ENCODE measurements at places on chromosomes 7 and 10. TPM values are rescaled to one million over a fixed set of nuclear protein-coding genes. Genes with fewer than 3 reads are reported as not detected.

Gene KEL
- total RNA-seq, result not detected

Gene TMEM120A
- 35.0 TPM for total RNA-seq

Gene TMEM178B
- total RNA-seq, result 11.9 TPM

Gene AGMO
- total RNA-seq, result 0.52 TPM

Gene ZNF365
- total RNA-seq, result 1.6 TPM

- no peak for DNase-seq
These were observed 14.5 kb downstream of the GPRIN2 start for GRCh38 chr10:46541735-46542566.

DNA sequence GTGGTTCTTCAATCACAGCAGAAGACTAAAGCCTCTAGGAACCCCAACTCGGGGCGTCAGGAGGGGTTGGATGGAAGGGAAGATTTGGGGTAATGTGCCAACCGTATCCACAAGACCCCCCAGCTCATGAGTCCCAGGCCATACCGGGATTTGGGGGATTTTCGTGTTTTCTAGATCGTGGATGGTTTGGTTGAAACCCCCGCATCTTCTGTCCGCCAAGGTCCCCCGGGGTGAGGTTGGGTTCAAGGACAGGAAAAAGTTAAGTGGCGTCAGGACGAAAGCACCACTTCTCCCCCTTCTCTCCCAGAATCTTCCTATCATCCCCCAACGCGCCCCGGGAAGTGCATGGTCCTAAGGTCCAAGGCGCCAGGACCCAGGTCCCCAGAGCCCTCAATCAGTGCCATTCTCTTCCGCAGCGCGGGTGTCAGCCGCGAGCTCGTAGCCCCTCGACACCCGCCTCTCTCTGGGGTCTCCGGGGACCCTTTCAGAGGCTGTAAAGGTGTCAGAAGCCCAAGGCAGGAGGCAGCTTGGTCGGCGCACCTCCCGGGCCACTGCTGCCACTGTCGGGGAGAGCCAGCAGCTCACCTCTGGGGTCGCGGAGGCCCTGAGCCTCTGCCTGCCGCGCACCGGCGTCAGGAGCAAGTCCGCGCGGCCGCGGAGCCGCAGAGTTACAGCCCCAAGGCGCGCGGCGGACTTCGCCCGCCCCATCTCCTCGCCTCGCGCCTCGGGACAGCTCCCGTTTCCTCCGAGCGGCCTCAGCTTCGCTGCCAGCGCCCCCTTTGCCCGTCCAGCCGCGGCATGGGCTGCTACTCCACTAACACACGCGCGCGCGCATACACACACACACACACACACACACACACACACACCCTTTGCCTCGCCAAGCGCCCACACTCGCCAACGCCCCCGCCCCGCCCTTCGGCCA is 1.5 kb downstream of the MKX start:
- DNase-seq, result peak; percentile 9

DNA sequence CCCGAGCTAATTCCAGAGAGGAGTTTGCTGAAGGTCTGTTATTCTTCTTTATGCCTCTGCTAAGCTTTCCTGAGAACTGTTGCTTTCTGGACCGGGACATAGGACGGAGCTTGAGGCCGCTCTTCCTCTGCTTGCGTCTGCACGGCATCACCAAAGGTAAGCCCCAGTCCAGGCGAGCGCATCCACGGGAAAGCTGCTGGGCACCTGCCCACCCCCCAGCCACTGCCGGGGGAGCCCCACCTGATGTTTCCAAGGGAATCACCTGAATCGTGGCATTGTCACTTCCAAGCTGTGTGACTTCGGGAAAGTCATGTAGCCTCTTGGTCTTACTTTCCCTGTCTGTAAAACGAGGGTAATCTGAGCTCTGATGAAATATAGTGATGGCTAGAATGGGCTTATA is 45.1 kb upstream of the PLEKHA1 start:
- no peak for DNase-seq

GRCh38 chr7:35386816-35387706 is 133.2 kb upstream of the TBX20 start:
- DNase-seq, result no peak

DNA sequence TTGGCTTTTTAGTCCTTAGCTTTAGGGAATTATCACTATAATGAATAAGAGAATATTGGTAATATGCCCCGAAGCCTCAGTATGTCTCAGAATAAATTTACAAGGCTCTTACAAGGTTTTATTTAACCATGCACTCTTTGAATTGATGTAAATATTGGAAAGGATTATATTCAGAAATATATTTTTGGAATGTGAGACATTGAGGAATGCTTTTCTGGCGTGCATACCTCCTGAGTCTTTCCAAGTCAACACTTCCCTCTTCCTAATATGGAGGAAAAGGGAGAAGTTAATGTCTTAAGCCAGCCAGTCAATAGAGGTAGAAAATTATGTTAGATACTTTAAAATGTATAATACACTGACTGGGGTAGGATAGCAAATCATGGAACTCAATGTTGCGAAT is 1.2 kb upstream of the OR2F1 start:
- no peak for DNase-seq

- no peak for DNase-seq
These were observed 122.8 kb downstream of the KAT6B start for GRCh38 chr10:74949034-74949832.

DNA sequence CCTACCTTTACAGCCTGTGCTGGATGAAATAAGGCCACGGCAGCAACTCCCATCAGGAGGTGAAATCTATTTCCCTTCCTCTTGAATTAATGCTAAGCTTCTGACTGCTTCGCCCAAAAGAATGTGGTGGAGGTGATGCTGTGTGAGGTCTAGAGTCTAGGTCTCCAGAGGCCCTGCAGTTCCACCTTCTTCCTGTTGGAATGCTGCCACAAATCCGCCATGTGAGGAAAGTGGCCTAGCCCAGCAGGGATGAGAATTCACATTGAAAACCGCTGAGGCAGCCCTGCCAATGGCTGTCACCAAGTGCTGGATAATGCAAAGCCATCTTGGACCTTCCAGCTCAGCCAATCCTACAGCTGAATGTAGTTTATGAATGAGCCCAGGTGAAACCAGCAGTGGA is 28.0 kb downstream of the RHOBTB1 start:
- DNase-seq, result no peak

- DNase-seq, result no peak
These were observed 204.2 kb downstream of the DYNC1I1 start for GRCh38 chr7:95976369-95977060.

DNA sequence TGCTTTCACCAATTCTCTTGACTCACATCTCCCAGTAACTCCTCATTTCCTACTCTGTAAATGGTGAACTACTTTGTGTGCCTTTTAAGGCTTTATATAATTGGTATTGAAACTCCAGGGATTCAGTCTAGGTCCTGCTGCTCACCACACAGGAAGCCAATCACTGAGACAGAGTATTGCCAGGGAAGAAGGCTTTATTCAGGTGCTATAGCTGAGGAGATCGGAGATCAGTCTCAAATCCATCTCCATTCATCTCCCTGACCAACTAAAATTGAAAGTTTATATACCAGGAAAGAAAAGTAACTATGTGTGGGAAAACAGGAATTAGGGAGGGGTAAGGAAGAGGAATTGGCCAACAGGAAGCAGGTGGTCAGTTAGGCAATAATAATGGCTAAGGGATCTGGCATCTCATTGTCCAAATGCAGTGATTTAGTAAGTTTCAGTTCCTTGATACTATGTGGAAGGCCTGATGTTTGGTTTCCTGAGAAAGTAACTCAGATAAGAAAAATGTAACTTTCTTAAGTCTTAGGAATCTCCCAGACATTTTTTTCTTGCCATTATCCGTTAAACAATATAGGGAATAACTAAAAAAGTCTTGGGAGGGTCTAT is 10.2 kb upstream of the SDHAF3 start:
- no peak for DNase-seq

GRCh38 chr7:1809601-1810258 is 139.7 kb downstream of the ELFN1 start:
- no peak for DNase-seq

GRCh38 chr7:16091701-16092310 is 329.5 kb downstream of the CRPPA start:
- no peak for DNase-seq

- no peak for DNase-seq
These were observed 270.8 kb downstream of the ELFN1 start for GRCh38 chr7:1940863-1941262.

GRCh38 chr7:1058821-1059199 is 14.5 kb downstream of the GPR146 start:
- DNase-seq, result no peak

GRCh38 chr7:73539709-73540108 is 17.6 kb upstream of the BAZ1B start:
- DNase-seq, result no peak

GRCh38 chr10:59537501-59537900 is 172.1 kb downstream of the SLC16A9 start:
- no peak for DNase-seq

DNA sequence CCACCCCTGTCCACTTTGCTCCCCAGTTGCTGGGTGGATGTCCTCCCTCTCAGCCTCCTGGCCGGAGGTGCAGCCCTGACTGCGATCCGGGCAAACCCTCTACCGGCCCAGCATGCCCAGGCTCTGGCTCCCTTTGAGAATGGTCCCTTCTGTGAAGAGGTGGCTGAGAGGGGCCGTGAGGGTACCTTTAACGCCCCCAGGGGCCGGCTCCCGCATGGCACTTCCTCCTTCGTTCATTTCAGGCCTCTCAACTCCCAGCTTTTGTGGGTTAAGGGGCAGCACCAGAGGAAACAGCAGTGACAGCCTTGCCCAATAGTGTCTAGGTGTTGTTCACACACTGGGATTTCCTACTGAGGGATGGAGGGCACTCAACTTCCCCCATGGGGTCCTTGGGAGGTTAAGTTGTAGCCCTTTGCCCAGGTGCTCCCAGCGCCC is 33.2 kb upstream of the HABP2 start:
- no peak for DNase-seq

GRCh38 chr7:107353701-107354100 is 116.2 kb upstream of the GPR22 start:
- no peak for DNase-seq

DNA sequence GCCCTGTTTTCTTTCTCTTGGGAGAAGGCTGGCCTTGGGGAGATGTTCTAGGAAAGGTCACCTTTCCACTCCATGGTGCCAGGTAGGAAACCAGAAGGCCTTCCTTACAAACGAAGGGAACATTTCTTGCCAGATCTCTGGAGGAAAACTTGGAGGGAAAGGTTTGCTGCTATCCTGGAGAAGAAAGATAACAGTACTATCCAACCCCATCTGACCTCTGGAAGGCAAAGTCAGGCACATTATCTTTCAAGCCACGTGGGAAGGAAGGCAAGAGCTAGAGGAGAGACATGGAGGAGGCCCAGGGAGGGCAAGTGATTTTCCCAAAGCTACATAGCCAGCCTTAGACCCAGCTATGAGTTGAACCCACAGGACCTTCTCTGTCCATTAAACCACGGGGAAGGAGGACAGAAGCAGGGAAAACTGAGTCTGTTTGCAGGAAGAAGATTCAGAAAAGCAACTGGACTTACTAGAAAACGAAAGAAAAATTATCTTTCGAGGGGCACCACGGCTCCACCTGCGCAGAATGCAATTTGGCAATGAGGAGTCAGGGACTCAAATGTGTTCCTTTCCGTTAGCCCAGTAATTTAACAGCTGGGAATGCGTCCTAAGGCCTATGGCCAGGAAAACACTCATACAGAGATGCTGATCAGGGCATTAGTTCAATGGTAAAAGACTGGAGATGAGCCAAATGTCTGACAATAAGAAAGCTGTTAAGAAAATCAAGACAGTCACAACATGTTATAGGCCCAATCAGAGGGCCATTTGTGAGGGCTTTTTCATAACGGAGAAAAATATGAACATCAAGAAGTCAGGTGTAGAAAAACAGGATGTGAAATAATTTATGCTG is 32.0 kb upstream of the PSAP start:
- no peak for DNase-seq

DNA sequence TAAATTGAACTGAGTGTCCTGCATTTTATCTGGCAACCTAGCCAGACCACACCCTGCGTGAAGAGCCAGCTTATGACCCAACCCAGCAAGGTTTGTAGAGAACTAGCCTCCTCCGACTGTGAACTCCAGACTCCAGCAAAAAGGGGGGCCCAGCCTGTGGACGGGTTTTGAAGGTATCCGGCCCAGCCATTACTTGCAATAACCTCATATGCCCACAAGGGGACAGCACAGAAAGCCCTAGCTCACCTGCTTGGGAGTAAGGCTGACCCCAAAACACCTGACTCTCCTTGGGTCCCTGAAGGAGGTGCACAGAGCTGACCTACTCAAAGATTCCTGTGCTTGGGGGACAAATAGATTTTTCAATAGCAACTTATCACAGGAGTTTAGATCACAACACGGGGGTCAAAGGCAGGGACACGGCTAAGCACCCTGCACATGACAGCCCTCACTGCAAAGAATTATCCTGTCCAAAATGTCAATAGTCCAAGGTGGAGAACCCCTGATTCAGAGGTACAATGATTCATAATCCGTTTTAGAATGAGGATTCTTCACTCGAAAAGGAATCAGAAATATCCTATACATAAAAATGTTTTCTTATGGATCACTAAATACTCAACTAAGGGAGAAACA is 4.6 kb downstream of the TRPV6 start:
- peak; percentile 51 for DNase-seq

GRCh38 chr7:111333010-111333409 is 229.3 kb downstream of the IMMP2L start:
- no peak for DNase-seq

DNA sequence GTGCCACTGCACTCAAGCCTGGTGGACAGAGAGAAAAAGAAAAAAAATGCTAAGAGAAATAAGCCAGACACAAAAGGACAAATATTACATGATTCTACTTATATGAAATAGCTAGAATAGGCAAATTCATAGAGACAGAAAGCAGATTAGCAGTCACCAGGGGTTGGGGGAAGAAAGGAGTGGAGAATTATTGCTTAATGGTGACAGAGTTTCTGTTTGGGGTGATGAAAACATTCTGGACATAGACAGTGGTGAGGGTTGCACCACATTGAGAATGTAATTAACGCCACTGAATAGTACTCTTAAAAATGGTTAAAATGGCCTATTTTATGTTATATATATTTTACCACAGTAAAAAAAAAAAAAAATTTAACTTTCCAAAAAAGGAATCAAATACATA is 6.4 kb upstream of the NT5C2 start:
- DNase-seq, result no peak

DNA sequence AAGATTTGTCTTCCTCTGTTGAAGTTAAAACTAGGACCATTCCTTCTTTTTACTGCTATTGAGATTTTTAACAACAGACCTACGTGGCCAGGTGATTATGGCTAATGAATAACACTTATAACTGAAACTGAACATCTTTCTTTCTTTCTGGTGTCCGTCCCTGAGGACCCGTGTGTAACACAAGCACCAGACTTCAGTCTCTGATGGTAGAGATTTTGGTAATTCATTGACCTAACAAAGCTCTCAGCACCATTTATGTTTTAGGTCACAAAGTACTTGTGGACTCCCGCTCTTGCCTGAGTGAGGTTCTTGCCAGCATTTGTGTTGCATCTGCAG is 40.4 kb upstream of the TMEM229A start:
- no peak for DNase-seq

GRCh38 chr10:128868481-128868880 is 598.6 kb upstream of the MGMT start:
- DNase-seq, result no peak

DNA sequence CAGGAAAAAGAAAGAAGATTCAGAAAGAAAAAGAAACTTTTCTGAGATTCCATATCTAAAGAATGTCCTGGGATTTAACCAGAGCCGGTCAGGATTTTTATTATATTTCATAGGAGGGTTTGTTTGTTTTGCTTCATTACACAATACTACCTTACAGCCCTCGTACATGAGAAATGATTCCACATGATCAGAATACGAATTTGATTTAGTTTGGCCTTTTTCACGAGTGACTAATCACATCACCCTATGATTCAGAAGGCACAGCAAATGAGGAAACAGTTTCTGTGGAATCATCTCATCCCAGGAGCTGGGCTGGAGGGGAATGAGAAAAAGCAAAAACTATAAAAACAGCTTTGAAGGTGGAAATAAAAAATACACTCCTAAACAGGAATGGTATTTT is 54.7 kb upstream of the VWC2 start:
- DNase-seq, result no peak
